ENCODE measurements at places on chromosomes 1 and 21.

DNA sequence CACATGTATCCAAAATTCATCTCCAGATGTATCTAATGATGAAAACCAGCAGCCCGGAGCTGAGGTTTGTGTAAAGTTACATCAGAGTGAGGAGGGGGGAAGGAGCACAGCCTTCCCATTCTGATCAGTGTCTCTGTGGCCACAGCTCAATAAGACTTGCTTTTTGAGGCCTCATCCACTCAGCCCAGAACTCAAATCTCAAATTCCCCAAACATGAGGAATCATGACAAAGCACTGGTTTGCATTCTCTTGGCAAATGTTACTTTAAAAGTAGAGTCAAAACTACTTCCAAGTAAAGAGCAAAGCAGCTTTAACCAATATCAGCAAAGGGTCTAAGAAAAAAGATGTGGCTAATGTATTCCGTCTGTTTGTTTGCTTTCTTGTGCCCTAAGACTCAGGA is 30.9 kb downstream of the CCN1 start:
- no peak for DNase-seq

GRCh38 chr1:105591681-105592080 is 1464.8 kb upstream of the PRMT6 start:
- no peak for DNase-seq

DNA sequence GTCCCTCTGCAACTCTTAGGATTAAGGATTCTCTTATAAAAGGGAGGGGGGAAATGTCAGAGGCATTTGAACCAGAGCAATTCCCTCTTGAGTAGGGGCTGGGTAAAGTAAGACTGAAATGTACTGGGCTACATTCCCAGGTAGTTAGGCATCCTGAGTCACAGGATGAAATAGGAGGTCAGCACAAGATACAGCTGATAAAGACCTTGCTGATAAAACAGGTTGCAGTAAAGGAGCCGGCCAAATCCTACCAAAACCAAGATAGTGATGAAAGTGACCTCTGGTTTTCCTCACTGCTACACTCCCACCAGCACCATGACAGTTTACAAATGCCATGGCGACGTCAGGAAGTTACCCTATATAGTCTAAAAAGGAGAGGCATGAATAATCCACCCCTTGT is 14.3 kb upstream of the COX20 start:
- no peak for DNase-seq

DNA sequence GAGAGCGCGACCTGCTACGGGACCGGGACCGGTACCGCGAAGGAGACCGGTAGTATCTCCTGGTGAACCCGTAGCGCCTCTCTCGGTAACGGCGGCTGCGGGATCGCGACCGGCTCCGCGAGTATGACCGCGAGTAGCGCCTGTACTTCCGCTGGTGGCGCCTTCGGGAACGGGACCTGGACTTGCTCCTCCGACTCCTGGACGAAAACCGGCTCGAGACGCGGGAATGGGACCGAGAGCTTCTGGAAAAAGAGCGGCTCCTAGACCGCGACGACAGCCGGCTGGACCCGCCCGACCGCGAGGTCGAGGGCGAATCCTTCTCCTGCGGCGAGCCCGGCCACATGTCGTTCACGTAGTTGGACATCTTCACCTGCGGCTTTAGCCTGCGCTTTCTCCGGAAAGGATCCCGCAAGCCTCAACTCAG is 642 bp downstream of the RSRP1 start:
- DNase-seq, result no peak

GRCh38 chr1:98316286-98316905 is 345.1 kb upstream of the SNX7 start:
- DNase-seq, result no peak

GRCh38 chr1:12143631-12144155 is 23.1 kb upstream of the TNFRSF1B start:
- no peak for DNase-seq

DNA sequence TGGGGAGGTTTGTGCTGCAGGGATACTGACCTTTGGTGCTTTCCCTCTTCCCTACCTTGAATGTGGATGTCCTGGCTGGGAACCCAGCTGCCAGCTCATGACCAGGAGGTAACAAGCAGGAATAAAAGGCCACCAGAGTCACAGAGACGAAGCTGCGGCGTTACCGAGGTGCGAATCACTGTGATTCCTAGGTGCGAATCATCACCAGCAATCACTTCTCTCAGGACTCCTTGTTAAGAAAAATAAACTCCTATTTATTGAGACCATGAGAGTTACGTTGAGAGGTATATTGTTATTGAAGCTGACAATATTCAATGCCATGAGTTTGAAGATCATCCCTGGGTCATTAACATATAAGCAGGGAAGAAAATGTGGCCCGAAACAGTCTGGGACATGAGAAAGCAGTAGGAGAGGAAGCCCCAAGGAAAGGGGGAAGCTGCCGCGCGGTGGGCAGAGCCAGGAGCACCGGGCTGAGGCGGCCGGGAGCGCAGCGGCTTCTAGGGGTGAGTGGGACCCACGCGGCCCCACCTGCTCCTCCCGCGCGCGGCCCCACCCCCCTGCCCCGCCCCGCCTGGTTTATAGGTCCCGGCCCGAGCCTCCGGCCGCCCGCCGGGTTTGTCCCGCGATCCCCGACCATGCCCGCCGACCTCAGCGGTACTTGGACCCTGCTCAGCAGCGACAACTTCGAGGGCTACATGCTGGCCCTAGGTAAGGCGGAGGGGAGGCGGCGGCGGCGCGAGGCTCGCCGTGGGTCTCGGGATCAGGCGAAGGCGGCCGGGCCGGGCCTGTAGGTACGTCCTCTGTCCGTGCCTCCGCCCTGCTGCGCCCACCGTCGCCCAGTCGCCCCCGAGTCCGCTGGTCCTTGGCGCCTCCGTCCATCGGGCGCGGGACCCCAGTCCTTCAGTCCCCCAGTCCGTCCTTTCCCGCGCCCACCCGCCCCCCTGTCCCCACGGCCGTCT is at the start of gene RBP7:
Gene RBP7 (plus strand): TSS at position 605 of the 959 bp plus-strand sequence. CDS start 31 bp downstream, at position 636.
- no peak for DNase-seq

GRCh38 chr1:181919542-181919941 is 142.0 kb downstream of the ZNF648 start:
- DNase-seq, result no peak

GRCh38 chr21:15823486-15824150 is 93.8 kb downstream of the USP25 start:
- DNase-seq, result peak; percentile 8

DNA sequence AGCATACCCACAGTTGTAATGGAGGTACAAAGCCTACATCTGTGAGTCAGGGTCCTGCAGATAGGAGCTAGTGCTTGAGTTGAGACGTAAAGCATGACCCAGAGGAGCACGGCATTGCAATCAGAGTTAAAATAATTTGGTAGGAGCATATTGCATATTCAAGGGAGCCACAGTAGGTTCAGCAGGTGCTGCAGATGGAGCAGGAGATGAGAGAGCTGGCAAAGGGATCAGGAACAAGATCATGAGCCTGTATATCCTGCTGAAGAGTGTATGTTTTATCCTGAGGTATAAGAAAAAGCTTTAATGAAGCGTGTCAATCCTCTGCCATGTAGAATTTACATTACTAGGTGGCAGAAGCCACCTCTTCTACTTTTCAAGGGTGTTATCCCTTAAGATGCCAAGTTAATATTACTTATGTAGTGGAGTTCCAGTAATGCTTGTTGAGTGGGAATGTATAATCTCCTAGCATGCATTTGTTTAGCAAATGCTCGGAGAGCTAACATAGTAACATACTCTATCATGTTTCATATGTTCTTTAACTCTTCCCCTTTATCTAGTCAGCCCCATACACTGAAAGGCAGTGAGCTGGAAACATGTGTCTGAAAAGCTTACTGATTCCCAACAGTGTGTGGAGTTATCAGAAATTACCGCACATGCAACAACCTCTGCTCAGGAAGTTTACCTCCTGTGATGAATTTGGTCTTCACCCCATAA is 300.3 kb downstream of the GRIK1 start:
- DNase-seq, result no peak

- no peak for DNase-seq
These were observed 68.4 kb upstream of the GPR88 start for GRCh38 chr1:100469578-100469977.

GRCh38 chr1:64116537-64116936 is 86.9 kb upstream of the UBE2U start:
- DNase-seq, result no peak

DNA sequence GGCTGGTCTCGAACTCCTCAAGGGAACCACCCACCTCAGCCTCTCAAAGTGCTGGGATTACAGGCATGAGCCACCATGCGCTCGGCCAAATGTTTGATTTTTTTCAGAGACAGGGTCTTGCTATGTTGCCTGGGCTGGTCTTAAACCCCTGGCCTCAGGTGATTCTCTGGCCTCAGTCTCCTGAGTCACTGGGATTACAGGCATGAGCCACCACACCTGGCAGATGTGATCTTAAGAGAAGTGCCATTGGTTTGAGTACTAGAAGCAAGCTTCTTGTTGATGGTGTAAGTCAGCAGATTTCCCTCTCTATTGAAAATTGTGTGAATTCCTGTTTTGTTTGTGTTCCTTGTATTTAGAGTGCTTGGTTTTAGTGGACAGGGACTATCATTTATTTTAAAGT is 5.2 kb downstream of the CAP1 start:
- no peak for DNase-seq

DNA sequence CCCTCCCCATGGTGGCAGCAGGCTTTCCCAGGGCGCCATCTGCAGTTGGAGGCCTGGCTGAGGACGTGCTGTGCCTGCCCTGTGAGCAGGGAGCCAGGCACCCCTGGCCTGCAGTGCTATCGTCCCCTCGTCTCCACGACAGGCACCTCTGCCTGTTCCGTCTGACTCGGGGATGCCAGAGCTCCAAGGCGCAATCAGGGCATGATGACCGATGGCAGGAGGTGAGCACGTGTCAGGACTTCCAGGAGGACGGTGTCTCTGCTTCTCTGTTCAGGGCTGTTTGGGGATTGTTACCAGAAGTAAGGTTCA is 125.2 kb downstream of the PCBP3 start:
- peak; percentile 15 for DNase-seq

GRCh38 chr1:175195281-175195680 is 2.7 kb upstream of the KIAA0040 start:
- DNase-seq, result no peak

- DNase-seq, result no peak
These were observed 40.4 kb upstream of the PIGC start for GRCh38 chr1:172484252-172484651.

GRCh38 chr1:7103874-7104273 is 318.6 kb downstream of the CAMTA1 start:
- no peak for DNase-seq
